ENCODE measurements at places on chromosomes 2 and 18. TPM values are rescaled to one million over a fixed set of nuclear protein-coding genes. Genes with fewer than 3 reads are reported as not detected.

- DNase-seq = no peak
Observed at GRCh38 chr18:40612356-40612755, 1342.7 kb upstream of the PIK3C3 start.

- DNase-seq = no peak
Observed at GRCh38 chr2:5889519-5889918, 197.3 kb downstream of the SOX11 start.

DNA sequence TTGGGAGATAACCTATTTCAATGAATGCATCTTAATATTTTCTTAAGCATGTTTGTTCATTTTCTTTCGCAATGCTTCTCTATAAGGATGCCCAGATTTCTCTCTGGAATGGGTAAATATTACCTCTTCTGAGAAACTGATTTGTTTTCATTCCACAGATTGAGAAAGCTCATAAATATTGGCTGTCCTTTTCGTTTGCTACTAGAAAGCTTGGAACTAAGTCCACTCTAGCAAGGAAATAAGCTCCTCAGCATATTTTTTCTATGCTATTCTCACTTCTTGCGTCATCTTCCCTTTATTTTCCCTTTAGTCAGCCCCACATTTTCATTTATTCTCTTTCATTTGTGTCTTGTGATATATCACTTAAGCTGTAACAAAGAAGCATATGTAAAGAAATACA lies 76.3 kb downstream of the ANTXR1 start:
- no peak for DNase-seq

The LRPPRC gene
- total RNA-seq = 48.5 TPM

The C2orf78 gene
- total RNA-seq = not detected

The FAM110C gene
- 4.9 TPM for total RNA-seq

The FN1 gene
- total RNA-seq = 0.72 TPM

The TEX44 gene
- not detected for total RNA-seq

The ITPRIPL1 gene
- total RNA-seq = 27.8 TPM

All from CD4-positive, CD25-positive, alpha-beta regulatory T cell (primary cell).